Hair follicle dermal papilla cell (primary cell): ENCODE measurements at places on chromosomes 5 and 9. TPM values are rescaled to one million over a fixed set of nuclear protein-coding genes. Genes with fewer than 3 reads are reported as not detected.

PNPLA7 gene
- 1.5 and 2.1 TPM in 2 replicates for total RNA-seq

ADAMTS12 gene
- 12.9 and 19.1 TPM in 2 replicates for total RNA-seq

TSSK1B gene
- total RNA-seq = 0.36 and 0.49 TPM in 2 replicates

LAMC3 gene
- total RNA-seq = 1.8 and 3.7 TPM in 2 replicates

MCIDAS gene
- not detected in 2 replicates for total RNA-seq

GFI1B gene
- total RNA-seq = not detected in 2 replicates

IFNA2 gene
- total RNA-seq = not detected in 2 replicates

OR1Q1 gene
- 0.36 and 0.65 TPM in 2 replicates for total RNA-seq

CARD9 gene
- total RNA-seq = 2.9 and 3.2 TPM in 2 replicates

BAG1 gene
- 21.9 and 25.0 TPM in 2 replicates for total RNA-seq

FLT4 gene
- 0.16 TPM in 1 of 2 replicates, not detected in the other for total RNA-seq

BTNL9 gene
- not detected in 2 replicates for total RNA-seq

FBP2 gene
- total RNA-seq = not detected in 2 replicates

CNOT6 gene
- 6.8 and 7.0 TPM in 2 replicates for total RNA-seq

GPR21 gene
- 0.49 and 1.1 TPM in 2 replicates for total RNA-seq

PCDHB3 gene
- total RNA-seq = 1.2 and 1.8 TPM in 2 replicates

CCL21 gene
- total RNA-seq = not detected in 2 replicates

NPR3 gene
- total RNA-seq = 21.4 and 31.9 TPM in 2 replicates

LURAP1L gene
- total RNA-seq = 8.0 and 8.1 TPM in 2 replicates

PCDHAC2 gene
- 0.73 and 1.8 TPM in 2 replicates for total RNA-seq

SNCAIP gene
- total RNA-seq = 0.61 and 0.65 TPM in 2 replicates

ABCA1 gene
- 62.4 and 77.1 TPM in 2 replicates for total RNA-seq

COL5A1 gene
- total RNA-seq = 249 and 339 TPM in 2 replicates

GHR gene
- 2.9 and 5.2 TPM in 2 replicates for total RNA-seq

TAF1L gene
- total RNA-seq = not detected in 2 replicates

CNTNAP3 gene
- under 0.01 and 0.12 TPM in 2 replicates for total RNA-seq

FAM221B gene
- not detected in 2 replicates for total RNA-seq
